ENCODE measurements at places on chromosomes 16 and 17.

DNA sequence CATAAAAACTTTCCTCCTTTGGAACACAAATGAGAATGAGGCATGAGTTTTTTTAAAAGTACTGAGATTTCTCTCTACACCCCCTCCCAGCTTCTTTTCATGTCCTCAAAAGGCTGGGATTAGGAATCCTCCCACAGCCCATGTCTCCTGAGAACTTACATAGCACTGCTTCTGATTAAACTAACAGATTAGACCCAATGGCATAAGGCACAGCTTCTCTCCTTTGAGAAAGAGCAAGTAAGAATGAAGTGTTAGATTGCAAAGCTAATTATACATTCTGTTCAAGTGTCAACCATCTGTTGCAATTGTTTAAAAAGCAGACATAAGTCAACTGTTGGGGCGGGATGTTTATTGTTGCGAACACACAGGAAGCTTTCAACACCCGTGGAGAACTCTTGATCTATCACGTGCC lies 715.1 kb downstream of the CDH11 start:
- peak; percentile 80 for DNase-seq

DNA sequence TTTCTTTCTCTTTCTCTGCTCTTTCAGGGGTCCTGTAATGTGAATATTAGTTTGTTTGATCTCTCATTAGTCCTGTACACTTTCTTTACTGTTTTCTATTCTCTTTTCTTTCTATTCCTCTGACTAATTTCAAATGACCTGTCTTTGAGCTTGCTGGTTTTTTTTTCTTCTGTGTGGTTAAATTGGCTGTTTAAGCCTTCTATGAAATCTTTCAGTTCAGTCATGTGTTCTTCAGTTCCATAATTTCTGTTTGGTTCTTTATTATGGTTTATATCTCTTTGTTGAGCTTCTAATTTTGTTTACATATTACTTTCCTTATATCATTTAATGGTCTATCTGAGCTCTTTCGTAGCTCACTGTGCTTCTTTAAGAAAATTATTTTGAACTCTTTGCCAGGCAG lies 31.3 kb upstream of the NKD1 start:
- DNase-seq = no peak

GRCh38 chr17:15000661-15001060 lies 264.5 kb downstream of the PMP22 start:
- no peak for DNase-seq

DNA sequence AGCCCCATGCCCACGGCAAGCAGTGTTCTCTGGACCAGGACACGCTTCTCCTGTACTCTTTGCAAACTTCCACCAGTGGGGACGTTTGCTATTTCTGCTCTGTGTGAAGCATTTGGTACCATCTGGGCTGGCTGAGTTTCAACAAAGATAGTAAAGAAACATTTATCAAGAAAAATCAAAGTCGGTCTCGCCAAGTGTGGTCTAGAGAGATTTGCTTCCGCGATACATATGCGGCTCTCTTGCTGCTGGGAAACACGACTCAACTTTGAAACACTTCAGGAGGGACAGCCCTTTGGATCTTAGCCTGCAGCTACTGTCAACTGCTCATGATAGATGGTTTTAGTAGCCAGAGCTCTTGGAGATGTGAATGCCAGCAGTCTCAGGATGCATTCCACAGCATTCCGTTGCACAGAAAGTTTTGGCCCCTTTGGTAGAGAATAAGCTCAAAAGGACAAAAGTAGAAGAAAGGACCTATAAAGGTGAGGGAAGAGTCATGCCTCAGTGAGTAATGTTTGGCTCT lies 168.2 kb upstream of the CACNG3 start:
- no peak for DNase-seq

DNA sequence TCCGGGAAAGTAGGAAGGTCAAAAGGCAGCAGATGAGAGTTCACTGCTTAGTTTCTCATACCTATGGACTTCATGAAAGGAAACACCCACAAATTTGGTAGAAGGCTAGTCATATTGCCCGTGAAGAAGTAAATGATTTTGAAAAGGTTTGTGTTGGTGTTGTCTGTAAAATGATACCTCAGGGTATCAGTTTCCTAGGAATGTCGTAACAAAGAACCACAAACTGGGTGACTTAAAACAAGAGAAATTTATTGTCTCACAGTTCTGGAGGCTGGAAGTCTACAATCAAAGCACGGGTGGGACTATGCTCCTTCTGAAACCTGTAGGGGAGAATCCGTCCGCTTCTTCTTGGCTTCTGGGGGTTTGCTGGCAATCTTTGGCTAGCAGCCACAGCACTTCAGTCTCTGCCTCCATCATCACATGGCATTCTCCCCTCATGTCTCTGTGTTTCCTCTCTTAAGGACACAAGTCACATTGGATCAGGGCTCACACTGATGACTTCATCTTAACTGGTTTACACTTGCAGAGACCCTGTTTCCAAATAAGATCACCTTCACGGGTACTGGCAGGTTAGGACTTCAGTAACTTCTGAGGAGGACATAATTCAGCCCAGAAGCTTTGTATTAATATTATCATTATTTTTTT lies 2.0 kb upstream of the NAE1 start:
- no peak for DNase-seq

DNA sequence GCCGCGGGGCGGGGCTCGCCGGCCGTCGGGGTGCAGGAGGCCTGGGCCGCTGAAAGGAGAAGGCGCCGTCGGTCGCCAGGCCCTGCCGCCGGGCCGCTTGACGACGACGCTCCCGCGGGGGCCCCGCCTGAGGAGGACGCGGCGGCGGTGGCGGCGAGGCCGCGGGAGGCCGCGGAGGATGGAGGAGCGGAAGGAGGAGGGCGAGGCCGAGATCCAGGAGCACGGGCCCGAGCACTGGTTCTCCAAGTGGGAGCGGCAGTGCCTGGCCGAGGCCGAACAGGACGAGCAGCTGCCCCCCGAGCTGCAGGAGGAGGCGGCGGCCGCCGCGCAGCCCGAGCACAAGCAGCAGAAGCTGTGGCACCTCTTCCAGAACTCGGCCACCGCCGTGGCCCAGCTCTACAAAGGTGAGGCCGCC lies 430 bp downstream of the HAPSTR1 start:
- DNase-seq = no peak

- DNase-seq = peak; percentile 82
Measured at GRCh38 chr16:85291302-85292148, 179.3 kb upstream of the CIBAR2 start.

DNA sequence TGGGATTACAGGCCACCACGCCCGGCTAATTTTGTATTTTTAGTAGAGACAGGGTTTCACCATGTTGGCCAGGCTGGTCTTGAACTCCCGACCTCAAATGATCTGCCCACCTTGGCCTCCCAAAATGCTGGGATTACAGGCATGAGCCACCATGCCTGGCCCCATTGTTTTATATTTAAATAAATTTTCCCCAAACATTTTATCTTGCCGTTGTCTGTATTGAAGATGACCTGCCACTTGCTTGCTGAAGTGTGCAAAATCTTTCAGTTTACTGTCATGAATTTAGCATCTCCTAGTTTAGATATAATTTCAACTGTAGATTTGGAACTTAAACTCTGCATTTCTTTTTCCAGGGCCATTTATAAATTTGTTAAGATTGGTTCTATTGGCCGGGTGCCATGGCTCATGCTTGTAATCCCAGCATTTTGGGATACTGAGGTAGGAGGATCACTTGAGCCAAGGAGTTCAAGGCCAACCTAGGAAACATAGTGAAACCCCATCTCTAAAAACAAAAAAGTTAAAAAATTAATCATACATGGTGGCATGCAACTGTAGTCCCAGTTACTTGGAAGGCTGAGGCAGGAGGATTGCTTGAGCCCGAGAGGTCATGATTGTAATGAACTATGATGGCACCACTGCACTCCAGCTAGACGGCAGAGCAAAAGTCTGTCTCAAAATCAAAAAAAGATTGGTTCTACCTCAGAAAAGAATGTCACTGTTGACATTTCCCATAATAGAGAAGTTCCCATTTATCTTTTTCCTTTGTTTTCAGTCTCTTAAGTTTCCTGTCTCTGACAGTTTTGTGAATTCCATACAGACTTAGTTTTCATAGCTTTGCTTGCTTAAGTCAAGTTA lies 84.4 kb downstream of the VMP1 start:
- DNase-seq = no peak

- no peak for DNase-seq
Measured at GRCh38 chr16:49411121-49411970, 37.7 kb downstream of the C16orf78 start.

GRCh38 chr16:67517155-67517445 lies 11.5 kb upstream of the RIPOR1 start:
- no peak for DNase-seq

- no peak for DNase-seq
Measured at GRCh38 chr16:77812856-77813500, 24.6 kb downstream of the VAT1L start.

Measured in putamen (tissue), 1 donor.